GM12891 (cell line): ENCODE measurements at places on chromosomes 3 and 15.

GRCh38 chr3:166462891-166463470 lies 625.8 kb upstream of the BCHE start:
- DNase-seq: no peak

- no peak for DNase-seq
These were observed 78.1 kb downstream of the LRRFIP2 start for GRCh38 chr3:37096288-37096687.

GRCh38 chr3:194682694-194683310 lies 2.9 kb upstream of the FAM43A start:
- no peak for DNase-seq

GRCh38 chr3:174812172-174812862 lies 46.8 kb upstream of the NAALADL2 start:
- DNase-seq: no peak

DNA sequence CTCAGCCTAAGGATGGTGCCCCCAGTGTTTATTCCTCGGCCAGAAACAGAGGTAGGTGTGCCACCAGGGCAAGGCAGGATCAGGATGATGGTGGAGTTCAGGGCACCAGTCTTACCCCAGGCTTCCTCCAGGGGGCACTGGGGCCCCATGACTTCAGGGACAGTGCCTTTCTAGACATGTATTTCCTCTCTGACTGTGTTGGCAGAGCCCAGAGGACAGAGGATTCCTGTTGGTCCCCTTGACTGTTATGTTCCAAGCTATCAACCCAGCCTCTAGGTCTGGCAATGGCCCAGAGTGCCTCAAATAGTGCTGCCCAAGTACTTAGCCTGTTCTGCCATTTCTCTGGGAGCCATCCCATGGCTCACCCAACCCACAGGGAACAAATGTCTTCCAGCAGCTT lies 2.8 kb downstream of the HEMK1 start:
- DNase-seq: peak; percentile 56

- DNase-seq: no peak
These were observed 35.3 kb downstream of the MUC20 start for GRCh38 chr3:195755791-195756676.

- no peak for DNase-seq
These were observed 7.9 kb upstream of the SYNM start for GRCh38 chr15:99096894-99097426.

- no peak for DNase-seq
These were observed 8.0 kb downstream of the NISCH start for GRCh38 chr3:52463416-52463815.

DNA sequence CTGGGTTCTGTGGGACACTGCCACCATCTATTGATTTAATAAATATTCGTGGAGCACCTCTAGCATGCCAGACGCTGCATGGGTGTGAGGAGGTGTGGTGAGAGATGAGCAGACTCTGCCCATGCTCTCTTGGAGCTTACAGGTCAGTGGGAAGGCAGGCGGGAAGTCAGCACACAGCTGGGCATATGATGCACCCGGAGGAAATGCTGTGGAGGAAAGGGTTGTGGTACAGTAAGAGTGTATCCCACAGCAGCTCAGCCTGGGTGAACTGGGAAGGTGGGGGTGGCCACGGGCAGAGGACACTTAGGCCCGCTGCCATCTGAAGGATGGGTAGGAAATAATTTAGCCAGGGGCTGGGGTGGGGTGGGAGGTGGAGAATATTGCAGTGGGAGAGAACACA lies 392.1 kb downstream of the CACNA2D3 start:
- no peak for DNase-seq

- DNase-seq: no peak
These were observed 19.1 kb downstream of the UBE2E1 start for GRCh38 chr3:23824699-23825444.

DNA sequence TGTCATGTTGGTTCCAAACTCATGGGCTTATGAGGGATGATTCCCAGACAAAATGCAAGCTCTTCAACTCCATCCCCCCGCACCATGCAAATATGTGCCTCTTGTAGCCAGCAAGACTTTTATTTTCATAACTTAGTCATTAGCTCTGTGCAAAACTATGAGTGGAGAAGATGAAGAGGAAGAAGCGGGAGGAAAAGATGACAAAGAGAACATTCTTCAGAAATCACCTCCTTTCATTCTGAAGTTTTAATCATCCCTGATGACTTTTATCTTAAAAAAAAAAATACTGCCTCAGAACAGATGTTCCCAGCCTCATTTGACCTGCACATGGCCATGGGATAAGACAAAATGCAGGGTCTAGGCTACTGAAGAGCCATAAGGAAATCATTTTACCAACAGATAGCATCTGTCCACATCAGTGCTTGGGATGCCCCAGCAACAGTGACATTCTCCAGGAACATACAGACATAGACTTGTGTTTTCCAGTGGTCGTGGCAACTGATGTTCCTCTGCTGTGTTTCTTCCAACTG lies 145.5 kb downstream of the WNT5A start:
- DNase-seq: no peak

- DNase-seq: no peak
These were observed 163.1 kb downstream of the FMN1 start for GRCh38 chr15:33031324-33031821.

- DNase-seq: no peak
These were observed 740.5 kb downstream of the ROBO2 start for GRCh38 chr3:77780278-77780996.

- no peak for DNase-seq
These were observed 29.0 kb downstream of the CRABP1 start for GRCh38 chr15:78369161-78369560.

DNA sequence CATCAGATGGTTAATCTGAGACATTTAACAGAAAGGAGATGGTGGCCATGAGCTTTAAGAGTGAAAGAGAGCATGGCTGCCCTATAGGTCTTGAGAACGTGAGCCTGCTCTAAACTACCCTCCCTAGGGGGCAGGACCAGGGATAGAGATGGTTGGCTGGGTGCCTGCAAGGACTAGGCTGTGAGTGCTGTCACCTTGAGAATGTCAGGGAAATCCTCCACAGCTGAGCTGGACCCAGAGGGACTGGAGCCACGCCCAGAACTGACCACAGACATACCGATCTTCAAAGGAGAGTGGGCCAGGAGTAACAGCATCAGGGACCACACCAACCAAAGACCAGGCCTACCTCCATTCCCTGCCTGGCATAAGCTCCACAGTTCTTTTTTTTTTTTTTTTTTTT lies 53.6 kb upstream of the UBE2E1 start:
- DNase-seq: no peak

GRCh38 chr3:56207922-56208321 lies 260.3 kb downstream of the ERC2 start:
- DNase-seq: no peak

GRCh38 chr3:81492040-81492439 lies 269.4 kb downstream of the GBE1 start:
- DNase-seq: no peak

DNA sequence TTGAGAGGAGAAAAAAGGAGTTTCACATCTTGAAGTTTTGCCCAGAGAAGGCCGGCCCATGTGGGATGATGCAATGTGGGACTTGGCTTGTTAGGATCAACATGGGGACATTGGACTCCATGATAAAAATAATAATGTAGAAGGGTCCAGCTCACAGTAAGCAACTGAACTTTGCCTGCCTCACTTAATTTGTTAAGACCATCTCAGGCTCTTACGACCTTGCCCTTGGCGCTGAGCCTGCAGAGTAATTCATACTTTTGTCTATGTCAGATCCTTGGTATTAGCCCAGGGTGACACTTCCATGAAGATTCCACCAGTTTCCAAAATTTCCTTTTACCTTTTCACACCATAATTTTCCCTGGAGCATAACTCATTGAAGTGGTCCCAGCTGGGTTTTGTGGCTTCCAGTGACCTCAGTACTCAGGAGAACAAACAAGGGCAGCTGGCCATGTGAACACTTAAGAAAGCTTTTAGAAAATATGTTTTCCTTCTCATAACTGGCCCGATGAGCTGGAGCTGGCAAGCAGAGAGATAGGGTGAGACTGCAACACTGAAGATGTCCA lies 315.4 kb upstream of the RASGRP1 start:
- DNase-seq: no peak
